NCI-H774 (cell line): ENCODE measurements at places on chromosomes 4 and X.

- no peak for DNase-seq
Observed at GRCh38 chrX:40625294-40625693, 2.1 kb downstream of the MPC1L start.

DNA sequence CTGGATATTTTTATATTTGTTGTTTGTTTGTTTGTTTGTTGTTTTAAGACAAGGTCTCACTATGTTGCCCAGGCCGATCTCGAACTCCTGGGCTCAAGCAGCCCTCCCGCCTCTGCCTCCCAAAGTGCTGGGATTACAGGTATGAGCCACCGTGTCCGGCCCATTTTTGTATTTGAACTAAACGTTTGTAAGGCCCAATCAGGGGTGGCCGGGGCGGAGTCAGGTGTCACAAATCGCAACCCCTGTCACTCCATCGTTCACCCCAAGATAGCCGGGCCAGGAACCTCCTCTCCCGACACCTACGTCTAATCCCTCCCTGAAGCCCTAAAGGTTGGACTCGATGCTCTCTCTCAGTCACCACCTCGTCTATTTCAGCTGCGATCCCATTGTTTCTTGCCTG is 722 bp upstream of the EFHC2 start:
- DNase-seq = no peak

GRCh38 chr4:82038936-82039335 is 334.9 kb downstream of the HNRNPD start:
- DNase-seq = no peak

DNA sequence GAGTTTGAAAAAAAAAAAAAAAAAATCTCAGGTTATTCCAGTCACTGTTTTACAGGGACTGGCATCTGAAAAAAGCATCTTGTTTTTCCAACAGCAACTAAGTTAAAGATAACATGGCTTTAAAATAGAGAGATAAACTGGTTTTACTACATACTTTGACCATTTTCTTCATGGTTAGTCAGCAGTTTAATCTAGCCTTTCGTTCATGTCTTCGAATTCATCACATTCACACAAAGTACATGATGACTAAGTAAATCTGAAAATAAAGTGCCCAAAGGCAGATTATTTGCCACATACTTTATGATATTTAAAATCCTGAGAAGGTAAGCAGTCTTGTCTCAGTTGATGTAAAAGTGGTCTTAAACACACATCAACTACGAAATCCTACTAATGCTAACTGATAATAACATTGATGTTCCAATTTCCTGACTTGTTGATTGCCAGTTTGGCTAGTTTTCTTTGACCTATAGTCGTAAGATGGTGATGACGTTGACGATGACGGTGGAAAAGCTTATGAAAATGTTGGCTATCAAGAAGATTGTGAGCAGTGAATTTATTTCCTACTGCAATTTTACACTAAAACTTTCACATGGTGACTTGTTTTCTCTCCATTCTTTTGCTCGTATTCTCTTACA is 540.5 kb upstream of the BOD1L1 start:
- DNase-seq = no peak

GRCh38 chr4:56828784-56829535 is 7.5 kb upstream of the SPINK2 start:
- DNase-seq = no peak

DNA sequence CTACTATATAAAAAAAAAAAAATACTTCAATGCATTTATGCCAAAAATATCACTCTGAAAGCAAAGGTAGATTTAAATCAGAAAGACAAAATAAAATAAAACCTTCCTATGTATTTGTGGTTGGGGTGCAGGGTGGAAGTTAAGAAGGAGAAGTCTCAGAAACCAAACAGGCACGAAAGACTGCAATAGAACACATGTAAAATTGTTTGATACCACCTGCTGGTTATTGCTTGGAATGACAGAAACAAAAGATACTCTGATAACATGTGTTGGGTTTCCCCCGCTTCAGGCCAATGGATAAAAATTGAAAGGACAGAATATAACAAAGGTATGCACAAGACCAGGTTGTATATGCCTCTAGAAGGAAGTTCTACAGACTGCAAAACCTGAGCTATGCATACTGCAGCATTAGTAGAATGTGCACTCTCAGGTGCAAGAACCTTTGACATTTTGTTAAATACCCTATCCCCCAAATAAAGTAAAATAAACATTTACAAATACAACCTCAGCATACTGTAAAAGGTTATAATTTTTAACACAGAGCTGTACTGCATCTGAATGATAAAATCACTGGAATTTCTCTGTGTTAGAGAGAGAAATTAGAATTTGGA is 118.8 kb downstream of the GABRA2 start:
- no peak for DNase-seq

GRCh38 chr4:108170631-108171338 is 2.1 kb upstream of the LEF1 start:
- no peak for DNase-seq

- DNase-seq = no peak
Observed at GRCh38 chr4:36137336-36137735, 107.0 kb downstream of the ARAP2 start.

DNA sequence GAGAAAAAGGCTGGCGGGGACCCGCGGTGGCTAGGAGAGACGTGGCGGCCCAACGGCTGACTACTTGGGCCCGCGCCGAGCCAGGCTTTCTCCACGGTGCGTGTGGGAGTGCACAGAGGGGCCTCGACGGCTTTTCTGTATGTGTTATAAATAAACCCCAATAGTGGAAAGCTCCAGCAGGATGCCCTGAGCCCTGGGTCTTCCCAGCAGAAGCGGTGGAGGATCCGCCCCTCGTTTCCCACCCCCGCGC is 268 bp upstream of the PRRG1 start:
- DNase-seq = peak; percentile 31

GRCh38 chr4:126136922-126137781 is 822.4 kb downstream of the FAT4 start:
- DNase-seq = no peak

- no peak for DNase-seq
Observed at GRCh38 chr4:6972911-6973310, 63.3 kb downstream of the TBC1D14 start.

DNA sequence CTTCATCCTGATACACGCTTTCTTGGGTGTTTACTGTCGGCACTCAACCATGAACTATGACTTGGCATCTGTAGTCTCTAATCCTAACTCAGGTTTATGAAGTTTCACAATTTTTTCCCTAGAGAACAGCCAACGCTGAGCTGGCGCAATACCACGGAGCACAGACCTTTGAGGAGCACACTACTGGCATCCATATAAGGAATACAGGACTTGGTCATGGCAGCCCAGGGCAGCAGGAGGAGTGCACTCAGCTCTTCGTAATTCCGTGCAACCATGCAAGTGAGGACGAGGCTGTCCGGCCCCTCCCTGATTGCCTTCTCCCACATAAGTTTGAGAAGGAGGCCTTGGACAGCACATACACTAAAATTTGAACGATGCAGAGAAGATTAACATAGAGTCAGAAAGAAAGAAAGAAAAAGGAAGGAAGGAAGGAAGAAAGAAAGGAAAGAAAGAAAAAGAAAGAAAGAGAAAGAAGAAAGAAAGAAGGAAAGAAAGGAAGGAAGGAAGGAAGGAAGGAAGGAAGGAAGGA is 41.0 kb upstream of the PDLIM5 start:
- no peak for DNase-seq

DNA sequence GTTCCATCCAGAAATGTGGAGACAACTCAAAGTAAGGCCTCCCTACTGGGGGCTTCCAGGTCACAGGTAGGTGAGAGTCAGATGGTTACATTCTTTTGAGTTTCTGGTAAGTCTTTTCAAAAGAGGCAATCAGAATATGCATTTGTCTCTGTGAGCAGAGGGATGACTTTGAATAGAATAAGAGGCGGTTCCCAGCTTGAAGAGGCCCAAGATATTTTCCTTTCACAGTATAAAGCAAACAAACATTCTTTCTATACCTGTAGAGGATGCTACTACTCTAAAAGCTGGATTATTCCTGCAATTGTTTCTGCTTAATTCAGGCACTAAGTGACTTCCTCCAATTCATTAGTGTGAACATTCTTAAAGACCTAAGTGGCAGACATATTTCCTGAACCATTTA is 44.4 kb downstream of the DIAPH2 start:
- no peak for DNase-seq
